ENCODE measurements at places on chromosomes 2 and 18. TPM values are rescaled to one million over a fixed set of nuclear protein-coding genes. Genes with fewer than 3 reads are reported as not detected.

DNA sequence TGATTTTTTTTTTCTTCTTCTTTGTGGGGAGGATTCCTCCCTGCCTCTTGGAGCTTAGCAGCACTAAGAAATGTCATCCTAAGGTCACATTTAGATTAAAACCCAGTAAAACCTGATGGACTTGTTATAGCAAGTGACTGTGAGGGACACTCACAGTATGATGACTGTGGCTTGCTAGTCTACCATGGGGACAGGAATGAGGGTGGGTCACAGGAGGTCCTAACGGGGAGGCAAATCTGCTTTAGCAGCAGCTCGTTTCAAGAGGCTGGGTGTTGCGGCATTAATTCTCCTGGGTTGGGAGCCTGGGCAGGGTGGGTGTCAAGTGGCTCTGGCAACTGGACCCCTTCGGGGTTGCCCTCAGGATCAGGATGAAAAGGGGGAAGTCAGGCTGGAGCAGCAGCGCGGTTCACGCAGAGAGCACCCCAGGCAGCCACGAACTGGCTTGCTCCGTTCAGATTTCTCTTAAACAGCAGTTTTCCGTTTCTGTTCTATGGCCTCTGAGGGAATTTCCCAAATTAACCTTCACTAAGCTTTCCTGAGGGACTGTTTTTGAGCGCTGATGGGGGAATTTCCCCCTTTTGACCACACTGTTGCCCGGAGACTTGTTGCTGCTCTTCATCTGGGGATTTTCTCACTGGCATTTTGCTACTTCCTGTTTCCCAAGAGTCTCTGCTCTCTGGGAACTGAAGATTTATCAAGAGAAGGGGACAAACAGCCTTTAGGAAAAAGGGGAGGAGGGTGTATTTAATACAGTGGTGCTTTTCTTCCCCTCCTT is 59.8 kb upstream of the PELI1 start:
- DNase-seq: peak; percentile 18

GRCh38 chr18:74142252-74142651 is 5.4 kb downstream of the FBXO15 start:
- DNase-seq: no peak

- DNase-seq: no peak
These were observed 69.2 kb downstream of the RFTN2 start for GRCh38 chr2:197606180-197606579.

SH3BP4 gene
- 59.7 TPM for total RNA-seq

DNA sequence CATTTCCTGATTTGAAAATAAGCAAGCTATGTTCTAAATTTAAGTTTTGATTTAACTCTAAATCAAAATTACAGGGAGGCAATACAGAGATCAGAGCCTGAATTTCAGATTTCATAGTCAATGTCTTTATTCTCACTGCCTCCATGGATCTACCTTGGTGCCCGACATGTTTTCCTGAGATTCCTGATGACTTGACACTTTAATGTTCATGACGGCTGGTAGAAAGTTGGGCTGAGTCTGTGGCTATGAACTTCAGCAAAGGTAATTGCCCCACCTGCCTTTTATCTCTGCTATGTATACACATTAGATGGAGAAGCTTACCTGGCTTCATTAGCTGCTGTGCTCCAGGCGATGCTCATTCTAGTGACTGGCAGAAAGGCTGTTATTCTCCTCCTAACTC is 1390.5 kb upstream of the CELF4 start:
- no peak for DNase-seq

- no peak for DNase-seq
These were observed 47.8 kb upstream of the GALNT13 start for GRCh38 chr2:153823880-153824279.

GRCh38 chr2:174546519-174547506 is 50.8 kb downstream of the WIPF1 start:
- peak; percentile 40 for DNase-seq

- no peak for DNase-seq
These were observed 111.7 kb upstream of the KLHL14 start for GRCh38 chr18:32884543-32884942.

All from MCF 10A (cell line).